Right ventricle myocardium superior (tissue), 1 donor: ENCODE measurements at places on chromosomes 2 and 18.
A peak's percentile ranks its signal among the peaks of the same experiment; 100 is the strongest.

GRCh38 chr2:9385841-9386240, 37.5 kb downstream of the ITGB1BP1 start:
- DNase-seq, result no peak

- no peak for DNase-seq
These were observed 64.4 kb upstream of the FOSL2 start for GRCh38 chr2:28327956-28328922.

DNA sequence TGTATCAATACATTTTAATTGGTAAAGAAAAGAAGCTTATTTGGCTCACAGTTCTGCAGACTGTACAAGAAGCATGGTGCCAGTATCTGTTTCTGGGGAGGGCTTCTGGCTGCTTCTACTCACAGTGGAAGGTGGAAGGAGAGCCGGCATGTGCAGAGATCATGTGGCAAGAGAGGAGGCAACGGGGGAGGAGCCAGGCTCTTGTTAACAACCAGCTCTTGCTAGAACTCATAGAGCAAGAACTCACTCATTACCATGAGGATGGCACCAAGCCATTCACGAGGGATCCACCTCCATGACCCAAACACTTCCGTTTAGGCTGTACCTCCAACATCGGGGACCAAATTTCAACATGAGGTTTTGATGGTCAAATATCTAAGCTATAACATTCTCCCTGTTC, 7.5 kb downstream of the PARD6G start:
- DNase-seq, result no peak

DNA sequence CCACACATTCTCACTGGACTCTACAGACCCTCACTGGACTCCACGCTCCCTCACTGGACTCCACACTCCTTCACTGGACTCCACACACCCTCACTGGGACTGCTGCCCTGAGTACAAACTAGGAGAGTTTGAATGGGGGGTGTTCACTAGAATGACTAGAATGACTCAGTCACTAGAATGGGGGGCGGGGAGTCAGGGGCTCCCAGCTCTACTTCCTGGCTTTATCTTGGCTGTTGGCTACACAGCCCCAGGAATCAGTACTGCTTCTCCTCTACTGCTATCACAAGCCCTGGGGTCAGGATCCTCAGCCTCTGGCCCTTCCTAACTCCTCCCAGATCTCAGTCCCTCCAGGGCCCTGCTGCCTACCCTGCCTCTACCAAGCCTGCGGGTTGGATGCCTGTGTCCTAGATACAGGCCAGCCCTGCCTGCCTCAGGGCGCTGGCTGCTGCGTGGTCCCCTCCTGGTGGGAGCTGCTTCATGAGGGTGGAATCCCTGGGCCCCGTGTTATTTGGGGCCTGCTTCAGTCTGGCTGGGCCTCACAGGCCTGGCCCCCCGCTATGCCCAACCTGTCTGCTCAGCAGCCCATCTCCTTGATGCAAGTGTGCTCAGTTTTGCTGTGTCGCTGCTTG, 7.8 kb downstream of the PTMA start:
- peak; percentile 33 for DNase-seq

DNA sequence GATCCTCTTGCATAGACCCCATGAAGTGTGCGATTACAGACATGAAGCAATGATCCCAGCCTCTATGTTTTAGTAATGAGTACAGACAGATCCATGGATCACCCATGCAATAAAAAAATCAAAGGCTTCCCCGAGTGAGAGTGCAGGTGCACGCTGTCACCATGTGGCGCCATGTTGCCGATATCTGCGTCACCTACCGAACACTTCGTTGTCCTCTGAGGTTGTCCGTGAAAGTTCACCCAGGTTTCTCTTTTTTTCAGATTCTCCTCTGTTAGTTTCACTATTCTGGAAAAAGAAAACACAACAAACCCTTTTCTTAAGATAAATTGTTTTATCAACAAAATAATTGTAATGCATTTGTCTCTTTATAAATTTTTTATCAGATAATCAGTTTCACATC, 66.5 kb downstream of the MBP start:
- DNase-seq, result no peak

- peak; percentile 42 for DNase-seq
These were observed 1517.5 kb upstream of the PIK3C3 start for GRCh38 chr18:40437517-40437916.

DNA sequence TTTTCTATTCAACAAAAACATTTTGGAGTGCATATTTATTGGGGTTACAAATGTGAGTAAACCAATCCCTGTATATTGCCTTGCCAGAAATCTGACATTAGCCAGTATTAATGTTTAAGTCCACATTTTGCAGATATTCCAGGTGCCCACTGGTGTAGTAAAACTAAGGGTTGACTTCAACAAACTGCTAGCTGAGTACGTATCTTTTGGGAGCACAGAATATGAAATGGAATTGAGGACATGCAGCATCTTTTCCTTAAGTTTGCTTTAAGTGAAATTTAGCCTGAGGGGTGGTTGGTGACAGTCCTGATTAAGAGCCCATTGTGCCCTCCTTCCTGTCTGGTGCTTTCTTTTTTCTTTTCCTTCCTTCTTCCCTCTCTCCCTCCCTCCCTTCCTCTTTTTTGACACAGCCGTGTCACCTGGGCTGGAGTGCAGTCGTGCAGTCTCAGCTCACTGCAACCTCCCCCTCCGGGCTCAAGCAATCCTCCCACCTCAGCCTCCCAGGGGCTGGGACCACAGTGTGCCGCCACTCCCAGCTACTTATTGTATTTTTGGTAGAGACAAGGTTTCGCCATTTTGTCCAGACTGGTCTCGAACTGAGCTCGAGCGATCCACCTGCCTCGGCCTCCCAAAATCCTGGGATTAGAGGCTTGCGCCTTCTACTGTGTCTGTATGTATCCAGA, 1.6 kb downstream of the NUP35 start:
- no peak for DNase-seq

- no peak for DNase-seq
These were observed 374.4 kb upstream of the SALL3 start for GRCh38 chr18:78605255-78605654.

GRCh38 chr2:201440182-201440581, 11.1 kb downstream of the TRAK2 start:
- DNase-seq, result no peak

DNA sequence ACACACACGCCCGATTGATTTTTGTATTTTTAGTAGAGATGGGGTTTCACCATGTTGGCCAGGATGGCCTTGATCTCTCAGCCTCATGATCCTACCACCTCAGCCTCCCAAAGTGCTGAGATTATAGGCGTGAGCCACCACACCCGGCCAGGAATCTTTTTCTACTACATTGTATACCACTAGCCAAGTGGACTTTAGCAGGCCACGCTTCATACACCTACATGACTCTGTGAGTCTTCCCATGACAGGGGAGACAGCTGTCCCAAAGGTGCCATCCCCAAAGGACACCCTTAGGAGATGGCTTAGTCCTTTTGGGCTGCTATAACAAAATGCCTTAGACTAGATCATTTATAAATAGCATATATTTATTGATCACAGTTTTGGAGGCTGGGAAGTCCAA, 32.8 kb downstream of the ERMN start:
- no peak for DNase-seq

DNA sequence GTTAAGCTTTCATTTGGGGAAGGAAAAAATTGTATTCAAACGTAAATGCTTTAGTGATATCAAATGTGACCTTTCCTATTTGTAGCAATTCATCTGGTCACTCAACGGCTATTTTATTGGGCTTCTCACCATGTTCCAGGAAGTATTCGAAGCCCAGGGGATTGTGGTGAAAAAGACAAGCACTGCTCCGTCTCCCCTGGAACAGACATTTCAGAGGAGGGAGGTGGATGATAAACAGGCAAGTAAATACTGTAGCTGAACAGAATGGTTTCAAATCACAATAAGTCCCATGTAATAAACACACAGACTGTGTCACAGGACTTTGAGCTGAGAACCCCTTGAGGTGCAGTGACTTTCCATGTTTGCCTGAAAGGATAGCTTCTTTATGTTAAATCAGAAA, 464.7 kb upstream of the HNRNPA3 start:
- no peak for DNase-seq

DNA sequence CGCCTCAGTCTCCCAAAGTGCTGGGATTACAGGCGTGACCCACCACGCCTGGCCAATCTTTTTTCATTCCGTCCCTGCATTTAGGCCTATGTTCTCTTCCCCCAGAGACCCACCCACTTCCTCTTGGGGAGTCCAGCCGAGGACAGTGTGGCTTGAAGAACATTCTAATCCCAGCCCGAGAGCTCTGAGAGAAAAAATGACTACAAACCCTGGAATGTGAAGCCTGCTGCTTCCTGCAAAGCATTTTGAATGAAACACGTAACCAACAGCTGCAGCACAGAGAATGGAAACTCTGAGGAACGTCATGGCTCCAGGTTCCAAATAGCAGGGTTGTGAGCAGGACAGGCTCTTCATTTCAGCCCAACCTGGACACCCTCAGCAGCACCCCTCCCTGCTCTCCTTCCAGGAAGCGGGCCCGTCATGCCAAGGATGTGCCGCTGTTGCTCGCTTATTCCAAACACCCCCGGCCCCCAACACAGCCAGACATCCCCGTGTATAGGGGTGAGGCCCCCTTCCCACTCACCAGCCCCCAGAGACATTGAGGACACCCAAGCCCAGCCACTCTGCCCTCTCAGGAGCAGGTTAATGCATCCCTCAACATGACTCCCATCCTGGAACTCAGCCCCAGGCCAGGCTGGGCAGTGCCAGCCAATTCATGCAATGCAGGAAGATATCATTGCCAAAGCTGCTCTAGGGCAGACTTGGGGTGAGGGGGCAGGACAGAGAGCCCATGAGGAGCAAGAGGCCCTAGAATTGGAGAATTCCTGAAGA, 139.8 kb downstream of the ZFP36L2 start:
- peak; percentile 73 for DNase-seq

DNA sequence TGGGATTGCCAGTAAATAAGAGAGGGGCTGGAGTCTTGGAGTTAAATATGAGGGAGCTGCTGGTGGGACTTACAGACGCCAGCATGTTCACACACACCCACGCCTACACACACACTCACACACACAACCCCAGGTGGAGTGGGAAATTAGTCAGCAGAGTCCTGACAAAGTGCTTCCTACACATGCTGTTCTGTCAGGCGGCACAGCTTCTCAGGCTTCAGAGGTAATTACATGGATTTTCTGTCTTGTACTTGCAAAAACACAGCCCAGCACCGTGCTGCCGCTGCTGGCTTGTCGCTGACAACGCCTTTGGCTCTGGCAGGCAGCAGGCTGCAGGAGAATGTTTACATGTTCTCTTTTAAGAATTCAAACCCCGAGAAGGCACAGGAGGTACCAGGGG, 1186.3 kb upstream of the CELF4 start:
- DNase-seq, result no peak
